ENCODE measurements at places on chromosomes 4 and X.
A peak's percentile ranks its signal among the peaks of the same experiment; 100 is the strongest.

DNA sequence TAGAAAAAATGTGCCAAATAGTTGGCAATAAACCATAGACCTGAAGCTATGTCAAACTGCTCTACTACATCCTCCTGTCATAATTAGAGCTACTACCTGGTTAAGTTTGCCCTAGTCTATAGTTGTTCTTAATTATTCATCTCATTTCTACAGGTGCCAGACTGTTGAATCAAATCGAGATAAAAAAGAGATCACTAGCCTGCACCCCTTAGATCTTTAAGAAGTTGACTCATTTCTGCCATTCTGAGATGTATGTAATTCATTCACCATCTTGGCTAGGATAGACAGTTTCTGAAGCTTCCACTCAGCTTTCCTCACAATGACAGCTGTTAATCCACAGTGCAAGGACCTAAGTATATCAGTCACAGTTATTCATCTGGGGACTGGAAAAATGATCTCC lies 452.1 kb upstream of the BOD1L1 start:
- no peak for DNase-seq

DNA sequence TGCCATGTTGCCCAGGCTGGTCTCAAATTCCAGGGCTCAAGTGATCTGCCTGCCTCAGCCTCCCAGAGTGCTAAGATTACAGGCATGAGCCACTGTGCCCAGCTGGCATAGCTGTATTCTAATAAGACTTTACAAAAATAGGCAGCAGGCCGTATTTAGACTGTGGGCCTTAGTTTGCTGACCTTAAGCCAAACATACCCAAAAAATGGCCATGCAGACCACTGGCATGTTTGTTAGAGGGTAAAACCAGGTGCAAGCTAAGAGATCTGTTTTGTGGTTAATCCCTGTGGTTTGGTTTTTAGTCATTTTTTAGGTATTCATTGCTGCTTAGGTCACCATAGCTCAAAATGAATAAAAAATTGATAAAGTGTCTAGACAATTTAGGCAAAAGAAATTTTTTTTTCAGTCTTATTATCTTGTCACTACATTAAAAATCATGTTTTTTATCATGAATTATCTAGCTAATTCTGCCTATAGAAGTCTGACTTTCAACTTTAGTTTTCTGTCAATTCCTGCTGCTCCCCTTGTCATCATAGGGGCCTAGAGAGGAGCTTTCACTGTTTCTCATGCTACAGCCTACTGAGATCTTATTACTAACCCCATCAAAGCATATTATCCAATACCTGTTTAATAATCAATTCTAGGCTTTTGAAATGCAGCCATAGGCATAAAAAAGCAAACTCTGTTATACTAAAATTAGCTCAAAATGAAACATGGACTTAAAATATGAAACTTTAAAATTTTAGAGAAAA lies 7.5 kb upstream of the SPINK2 start:
- DNase-seq, result no peak

GRCh38 chrX:18674788-18675735 lies 3.2 kb upstream of the RS1 start:
- DNase-seq, result peak; percentile 55

- no peak for DNase-seq
These were observed 68.6 kb upstream of the C4orf50 start for GRCh38 chr4:6086846-6087245.

DNA sequence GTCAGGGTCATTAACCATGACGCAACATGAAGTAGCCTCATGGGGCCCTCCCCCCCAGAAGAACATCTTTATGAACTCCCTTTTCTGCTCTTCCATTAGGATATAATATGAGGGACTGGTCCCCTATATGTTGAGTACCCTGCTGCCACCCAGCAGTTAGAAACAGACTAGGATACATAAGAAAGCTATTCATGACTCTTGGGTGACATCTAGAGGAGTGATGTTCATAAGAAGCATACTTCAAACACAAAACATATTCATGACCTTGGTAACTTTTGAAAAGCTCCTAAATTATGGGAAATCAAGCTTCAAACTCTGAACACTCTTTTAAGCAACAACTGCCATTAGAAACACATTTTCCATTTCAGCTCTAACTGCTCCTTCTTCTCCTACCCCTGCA lies 155.2 kb upstream of the SPIN4 start:
- no peak for DNase-seq

DNA sequence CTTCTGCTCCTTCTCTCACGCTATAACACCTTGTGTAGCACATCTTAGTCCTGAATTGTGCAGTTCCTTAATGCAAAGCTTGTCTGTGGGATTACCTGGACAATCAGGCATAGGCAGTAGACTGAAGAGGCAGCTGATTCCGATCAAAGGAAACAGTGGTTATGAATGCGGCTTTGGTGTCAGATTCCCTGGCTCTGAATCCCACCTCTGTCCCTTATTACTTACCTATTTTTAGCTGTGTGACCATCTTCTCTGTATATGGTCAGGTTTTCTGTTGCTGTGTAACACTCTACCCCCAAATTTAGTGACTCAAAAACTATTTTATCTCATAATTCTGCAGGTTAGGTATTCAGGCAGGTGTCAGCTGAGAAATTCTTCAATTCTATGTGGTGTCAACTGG lies 3.2 kb downstream of the ZBTB49 start:
- DNase-seq, result no peak

- DNase-seq, result peak; percentile 40
These were observed at the start of gene NDUFC1 for GRCh38 chr4:139301821-139302611. NDUFC1 (minus strand) TSS chr4:139302477; CDS start chr4:139295798, 6,679 bp downstream.

Measured in left renal cortex interstitium (tissue), 4 donors.